Stimulated activated CD4-positive, alpha-beta T cell treated with anti-CD3 and anti-CD28 coated beads, Interleukin-2, amount 100 ng/mL, for 24 hours (primary cell): ENCODE measurements at places on chromosomes 5 and 9.

DNA sequence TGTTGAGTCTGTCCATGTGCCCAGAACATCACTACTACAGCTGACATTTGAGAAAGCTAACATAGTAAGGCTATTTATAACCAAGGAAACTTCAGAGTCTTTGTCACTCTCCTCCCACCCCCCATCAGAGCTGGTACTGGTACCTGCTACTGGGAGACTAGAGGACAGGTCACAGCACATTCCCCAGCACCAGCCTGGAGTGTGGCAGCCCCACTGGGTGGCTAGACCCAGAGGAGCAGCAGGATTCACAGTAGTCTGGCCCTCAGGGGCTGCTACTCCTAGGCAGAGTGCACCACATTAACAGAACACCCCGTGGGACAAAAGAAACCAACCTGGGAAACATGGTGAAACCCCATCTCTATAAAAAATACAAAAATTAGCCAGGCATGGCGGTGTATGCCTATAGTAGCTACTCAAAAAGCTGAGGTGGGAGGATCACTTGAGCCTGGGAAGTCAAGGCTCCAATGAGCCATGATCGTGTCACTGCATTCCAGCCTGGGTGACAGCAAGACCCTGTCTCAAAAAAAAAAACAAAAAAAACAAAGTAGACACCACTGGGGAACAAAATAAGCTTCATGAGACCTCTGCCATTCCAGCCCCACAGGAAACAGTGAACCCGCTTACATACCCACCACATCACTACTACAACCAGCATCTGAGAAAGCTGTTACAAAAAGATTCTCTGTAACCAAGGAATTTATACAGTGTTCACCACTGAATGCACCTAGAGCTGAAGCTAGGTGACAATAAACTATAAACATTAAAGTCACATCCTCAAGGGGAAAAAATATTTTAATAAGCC lies 26.3 kb upstream of the PTGER4 start:
- DNase-seq: no peak

GRCh38 chr5:96977228-96977627 lies 41.3 kb downstream of the LNPEP start:
- no peak for DNase-seq

GRCh38 chr5:132773114-132773513 lies 3.9 kb downstream of the SEPTIN8 start:
- no peak for DNase-seq

DNA sequence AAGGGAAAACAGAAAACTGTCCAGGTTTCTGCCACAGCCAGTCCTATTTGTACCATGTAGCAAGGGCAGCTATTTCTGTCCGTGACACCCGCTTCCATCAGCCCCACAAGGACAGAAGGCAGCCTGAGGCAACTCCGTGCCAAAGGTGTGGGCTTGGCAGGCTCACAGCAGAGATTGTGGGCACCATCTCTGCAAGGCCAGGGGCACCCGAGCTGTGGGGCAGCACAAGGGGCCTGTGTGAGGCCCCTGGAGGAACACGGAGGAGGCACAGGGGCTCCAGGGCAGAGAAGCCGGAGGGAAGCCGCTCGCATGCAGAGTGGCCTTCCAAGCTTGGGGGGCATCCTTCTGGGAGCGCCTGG lies 43.5 kb downstream of the COL23A1 start:
- DNase-seq: no peak

GRCh38 chr5:54073735-54074134 lies 236.6 kb downstream of the ARL15 start:
- no peak for DNase-seq

DNA sequence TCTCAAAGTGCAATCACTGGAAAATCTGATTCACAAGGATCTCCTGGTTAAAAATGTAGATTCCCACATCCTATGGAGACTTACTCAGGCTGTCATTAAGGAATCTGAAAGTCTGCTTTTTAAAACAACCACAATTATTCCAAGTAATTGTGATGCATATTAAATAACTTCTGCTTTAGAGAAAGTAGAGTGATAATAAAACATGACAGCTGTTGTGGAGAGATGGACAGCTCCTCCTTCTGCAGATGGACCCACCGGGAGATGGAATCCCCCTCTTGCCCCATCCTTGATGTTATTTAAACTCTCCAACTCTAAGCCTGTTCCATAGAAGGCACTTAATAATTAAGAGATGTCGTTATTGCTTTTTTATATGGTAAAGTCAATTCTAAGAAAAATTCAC lies 802.2 kb downstream of the CDH12 start:
- no peak for DNase-seq

- DNase-seq: no peak
These were observed 125.9 kb upstream of the OSMR start for GRCh38 chr5:38719916-38720315.

DNA sequence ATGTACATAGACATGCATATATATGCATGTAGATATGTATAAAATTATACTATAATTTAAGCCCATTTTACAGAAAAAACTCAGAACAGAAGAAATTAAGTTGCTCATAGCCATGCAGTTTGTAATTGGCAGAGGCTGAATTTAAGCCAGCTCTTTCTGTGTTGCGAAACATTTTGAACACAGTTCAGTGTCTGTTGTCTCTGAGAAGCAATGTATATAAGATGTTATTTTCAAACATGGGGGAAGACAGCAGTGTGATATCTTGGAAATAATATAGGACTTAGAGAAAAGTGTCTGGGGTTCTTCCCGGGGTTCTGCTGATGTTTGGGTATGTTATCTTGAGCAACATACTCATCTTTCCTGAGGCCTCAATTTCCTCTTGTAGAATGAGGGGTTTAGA lies 37.6 kb downstream of the SVEP1 start:
- DNase-seq: no peak

DNA sequence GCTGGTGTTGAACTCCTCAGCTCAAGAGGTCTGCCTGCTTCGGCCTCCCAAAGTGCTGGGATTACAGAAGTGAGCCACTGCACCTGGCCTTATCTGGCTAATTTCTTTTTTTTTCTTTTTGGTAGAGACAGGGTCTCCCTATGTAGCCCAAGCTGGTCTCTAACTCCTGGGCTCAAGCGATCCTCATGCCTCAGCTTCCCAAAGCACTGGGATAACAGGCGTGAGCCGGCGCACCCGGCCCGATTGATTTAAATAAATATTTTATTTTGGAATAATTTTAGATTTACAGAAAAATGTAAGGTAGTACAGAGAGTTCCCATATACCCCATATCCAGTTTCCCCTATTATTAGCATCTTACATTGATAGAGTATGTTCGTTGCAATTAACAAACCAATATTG lies 155.0 kb upstream of the MVB12B start:
- no peak for DNase-seq

DNA sequence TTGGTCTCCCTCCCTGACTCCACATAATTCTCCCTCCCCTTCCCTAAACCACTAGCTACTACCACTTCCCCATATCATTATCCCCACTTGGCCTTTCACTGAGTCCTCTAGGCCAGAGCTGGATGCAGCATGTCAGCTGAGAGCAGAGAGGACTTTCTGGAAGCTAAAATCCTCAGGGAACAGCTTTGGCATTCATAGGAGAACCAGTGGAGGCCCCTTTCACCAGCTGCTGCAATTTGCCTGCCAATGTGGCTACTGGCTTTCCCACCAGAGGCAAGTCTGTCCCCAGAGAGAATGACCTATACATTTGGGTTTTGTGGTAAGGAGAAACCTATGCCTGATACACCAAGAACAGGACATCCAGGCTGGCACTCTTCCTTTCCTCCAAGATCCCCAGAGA lies 14.4 kb downstream of the FAM219A start:
- DNase-seq: no peak

GRCh38 chr9:109815366-109815947 lies 35.5 kb downstream of the PALM2AKAP2 start:
- DNase-seq: no peak

DNA sequence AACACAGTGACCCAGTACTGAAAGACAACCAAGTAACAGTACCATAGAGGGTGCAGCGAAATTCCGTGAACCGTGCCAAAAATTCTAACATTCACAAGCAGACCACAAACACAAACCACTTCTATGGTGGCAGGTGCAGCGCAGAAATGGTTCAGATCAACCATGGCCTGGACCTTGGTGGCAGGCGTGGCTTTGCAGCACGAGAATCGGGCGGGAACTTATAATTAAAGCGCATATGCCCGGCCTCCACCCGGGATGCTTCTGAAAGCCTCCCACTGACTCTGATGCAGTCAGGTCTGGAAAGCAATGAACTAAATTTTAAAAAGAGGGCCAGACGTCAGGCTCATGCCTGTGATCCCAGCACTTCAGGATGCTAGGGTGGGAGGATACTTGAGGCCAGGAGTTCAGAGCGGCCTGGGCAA lies 68.0 kb upstream of the TBC1D9B start:
- no peak for DNase-seq

DNA sequence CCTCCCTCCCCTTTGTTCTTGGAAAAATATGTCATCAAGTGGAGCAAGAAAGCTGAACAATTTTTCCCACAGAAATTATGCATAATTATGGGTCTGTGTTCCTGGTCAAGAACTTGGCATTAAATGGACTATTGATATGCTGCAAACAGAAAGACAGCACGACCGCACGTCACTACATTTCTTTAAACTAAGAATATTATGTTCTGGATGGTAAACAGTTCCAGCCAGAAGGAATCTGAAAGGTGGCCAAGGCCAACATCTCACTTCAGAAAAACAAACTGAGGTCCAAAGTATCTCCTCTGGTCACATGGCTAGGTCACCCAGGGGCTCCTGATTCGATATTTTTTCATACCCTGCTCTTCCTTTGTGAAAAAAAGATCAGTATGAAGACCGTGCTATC lies 173.3 kb upstream of the GAS1 start:
- DNase-seq: no peak

DNA sequence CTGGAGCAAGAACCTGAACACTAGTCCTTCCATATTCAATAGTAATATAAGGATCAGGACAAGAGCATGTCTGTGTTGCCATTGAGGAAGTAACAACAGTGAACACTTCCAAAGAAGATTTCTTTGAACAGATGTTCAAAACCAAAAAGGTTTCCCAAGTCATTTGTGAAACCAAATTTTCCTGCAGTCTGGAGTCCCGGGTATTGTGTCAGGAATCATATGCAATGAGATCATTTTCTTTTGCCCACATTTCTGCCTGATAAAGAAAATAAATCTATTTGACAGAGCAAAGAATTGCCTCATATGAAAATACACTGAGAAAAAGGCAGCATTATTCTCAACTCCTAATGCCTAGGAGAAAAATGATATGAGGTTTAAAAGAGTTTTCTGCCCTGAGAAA lies 151.7 kb downstream of the SNX18 start:
- no peak for DNase-seq

GRCh38 chr5:21173526-21173925 lies 1185.5 kb upstream of the CDH18 start:
- no peak for DNase-seq
